ENCODE measurements at places on chromosomes 3 and 15.

- no peak for DNase-seq
Observed at GRCh38 chr15:68218331-68218730, 11.2 kb downstream of the CLN6 start.

DNA sequence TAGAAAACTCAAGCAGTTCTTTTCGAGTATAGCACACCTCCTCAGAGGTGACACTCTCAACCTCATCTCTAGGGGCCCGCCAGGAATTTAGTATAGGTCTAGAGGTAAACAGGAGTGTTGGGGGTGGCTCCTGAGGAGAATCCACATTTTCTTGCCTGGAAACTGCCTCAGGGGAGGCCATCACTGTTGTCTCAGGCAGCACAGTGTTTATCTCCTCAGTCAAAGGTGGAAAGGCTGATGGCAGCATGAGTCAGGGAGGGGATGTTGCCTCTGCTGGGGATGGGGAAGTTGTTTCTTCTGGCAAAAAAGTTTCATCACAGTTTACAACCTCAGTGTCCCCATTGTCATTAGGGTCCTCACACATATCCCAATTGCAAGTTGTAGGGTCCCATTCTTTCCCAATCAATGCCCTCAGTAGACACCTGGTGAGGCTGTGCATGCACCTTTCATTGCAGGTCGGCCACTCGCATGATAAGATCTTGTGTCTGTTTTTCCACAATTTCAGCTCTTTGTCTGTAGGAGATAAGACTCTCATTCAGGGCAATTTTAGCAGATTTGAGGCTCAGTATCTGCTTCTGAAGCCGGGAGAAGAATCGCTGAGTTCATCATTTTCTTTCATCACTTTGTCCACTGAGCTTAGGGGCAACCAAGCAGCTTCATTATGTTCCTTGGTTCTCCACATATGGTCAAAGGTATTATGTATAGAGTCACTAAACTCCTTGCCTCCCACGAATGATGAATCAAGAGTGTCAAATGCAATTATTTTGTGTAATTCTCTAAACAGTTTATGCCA, 25.8 kb downstream of the NAALADL2 start:
- DNase-seq = no peak

DNA sequence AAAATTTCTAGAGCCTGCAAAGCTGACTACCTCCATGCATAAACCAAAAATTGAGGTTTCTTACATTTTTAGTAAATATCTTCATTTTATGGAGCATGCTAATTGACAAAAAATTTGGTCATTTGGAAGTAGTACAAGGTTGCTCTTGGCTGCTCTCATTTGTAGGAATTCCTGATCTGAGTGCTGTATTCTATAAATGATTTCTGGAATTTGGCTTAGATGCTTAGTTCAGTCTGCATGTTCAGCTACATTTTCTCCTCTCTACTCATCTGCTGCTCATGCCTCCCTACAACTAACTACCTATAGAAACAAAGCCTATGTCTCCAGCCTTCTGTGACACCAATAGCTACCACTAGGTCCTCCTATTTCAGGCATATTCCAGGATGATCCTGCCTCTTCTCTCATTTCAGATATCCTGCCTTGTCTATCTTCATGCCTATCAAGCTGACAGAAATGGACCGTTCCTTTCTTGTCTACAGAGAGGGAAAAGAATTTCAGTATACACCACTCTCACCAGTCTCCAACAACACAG, 901.1 kb downstream of the TBL1XR1 start:
- peak; percentile 15 for DNase-seq

GRCh38 chr3:70011582-70011981, 12.0 kb downstream of the SAMMSON start:
- DNase-seq = peak; percentile 34

GRCh38 chr3:75938921-75939320, 153.6 kb upstream of the ZNF717 start:
- DNase-seq = no peak

DNA sequence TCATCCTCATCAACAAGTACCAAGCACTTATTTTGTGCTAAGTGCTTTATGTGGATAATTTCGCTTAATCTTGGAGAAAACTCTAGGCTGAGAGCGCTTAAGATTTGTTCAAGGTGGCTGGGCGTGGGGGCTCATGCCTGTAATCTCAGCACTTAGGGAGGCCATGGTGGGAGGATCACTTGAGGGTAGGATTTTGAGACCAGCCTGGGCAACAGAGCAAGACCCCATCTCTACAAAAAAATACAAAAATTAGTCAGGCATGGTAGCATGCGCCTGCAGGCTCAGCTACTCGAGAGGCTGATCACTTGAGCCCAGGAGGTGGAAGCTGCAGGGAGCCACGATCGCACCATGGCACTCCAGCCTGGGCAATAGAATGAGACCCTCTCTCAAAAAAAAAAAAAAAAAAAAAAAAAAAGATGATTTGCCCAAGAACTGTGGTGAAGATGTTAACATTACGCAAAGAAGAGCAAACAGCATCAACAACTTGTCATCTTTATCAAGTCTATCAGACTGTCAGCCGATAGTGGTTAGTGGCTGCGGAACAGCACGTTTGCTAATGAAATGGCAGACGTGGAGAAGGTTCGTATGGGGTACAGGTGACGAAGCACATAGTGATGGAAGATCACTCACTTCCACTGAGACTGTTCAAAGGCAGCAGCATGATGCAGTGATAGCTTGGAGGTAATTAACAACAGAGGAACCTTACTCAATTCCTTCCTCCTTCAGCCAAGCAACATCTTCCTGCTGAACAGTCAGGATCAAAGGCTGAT, 27.7 kb downstream of the NRROS start:
- DNase-seq = no peak
